ENCODE measurements at places on chromosomes 6 and 20.

- DNase-seq: no peak
These were observed 1.5 kb downstream of the BAK1 start for GRCh38 chr6:33578588-33579011.

DNA sequence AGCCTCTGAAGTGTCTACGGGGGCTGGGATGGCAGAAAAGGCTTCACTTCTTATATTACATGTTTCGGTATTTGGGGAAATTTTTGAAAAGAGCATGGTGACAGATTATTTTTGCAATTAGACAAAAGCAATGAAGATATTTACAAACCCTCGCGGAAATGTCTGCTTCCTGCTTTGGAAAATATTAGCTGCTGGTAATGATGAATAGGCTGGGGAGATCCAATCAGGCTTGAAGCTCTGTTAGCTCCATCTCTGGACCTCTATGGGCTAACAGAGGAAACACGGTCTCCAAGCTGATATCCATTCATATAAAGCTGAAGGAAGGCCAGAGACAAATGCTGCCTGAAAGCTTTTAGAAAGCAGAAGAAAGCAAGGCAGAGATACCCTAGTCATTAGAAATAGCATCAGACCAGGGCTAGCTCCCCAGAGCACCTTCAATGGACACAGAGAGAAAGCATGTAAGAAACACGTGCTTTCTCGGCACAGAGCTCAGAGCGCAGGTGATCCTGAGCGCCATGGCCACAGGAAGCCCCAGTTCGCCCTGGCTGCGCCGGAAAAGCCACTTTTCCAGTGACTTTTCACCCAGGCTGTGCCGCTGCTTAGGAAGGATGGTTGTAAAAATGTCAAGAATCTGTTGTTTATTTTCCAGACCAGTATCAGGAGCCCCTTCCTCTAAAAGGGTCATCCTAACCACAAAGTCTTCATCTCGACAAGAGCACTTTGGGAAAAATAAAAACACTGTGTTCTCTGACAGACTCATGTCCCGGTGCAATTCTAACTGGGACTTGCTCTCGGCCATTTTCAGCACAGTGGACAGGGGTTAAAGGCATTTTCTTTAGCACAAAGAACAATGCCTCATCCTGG, 68.5 kb upstream of the NFATC2 start:
- no peak for DNase-seq

DNA sequence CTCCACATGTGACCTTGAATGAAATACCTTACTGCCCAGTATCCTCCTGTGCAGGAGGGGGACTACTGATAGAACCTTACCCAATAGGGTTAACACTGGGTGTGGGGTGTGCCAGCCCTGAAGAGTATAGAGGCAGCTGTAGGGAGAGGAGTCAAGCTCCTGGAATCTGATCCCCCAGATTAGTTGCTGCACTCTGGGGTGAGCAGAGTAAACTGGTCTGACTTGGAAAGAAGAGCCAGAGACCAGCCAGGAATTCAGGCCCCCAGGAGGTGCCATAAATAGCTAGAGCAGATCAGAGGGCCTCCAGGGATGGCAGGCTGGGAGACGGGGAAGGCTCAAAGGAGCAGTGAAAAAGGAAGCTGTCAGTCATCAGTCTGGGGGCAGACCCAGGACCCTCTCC, 3.5 kb upstream of the APOBEC2 start:
- no peak for DNase-seq

DNA sequence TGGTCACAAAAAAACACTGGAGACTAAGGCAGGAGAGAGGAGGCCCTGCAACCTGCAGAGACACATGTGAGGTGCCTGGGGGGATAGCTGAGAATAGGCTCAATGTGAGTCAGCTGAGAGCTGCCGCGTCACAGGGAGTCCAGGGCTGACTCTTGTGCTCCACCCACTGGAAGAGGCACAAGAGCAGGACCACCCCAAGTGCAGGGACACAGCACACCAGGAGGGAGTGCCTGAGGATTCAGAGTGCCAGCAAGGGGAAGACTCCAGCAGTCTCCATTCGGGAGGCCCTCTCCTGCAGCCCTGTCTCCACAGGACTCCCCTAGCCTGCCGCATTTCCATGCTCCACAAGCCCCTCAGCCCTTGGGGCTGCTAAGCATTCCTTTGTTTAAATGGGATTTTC, 105.5 kb downstream of the HUS1B start:
- no peak for DNase-seq

DNA sequence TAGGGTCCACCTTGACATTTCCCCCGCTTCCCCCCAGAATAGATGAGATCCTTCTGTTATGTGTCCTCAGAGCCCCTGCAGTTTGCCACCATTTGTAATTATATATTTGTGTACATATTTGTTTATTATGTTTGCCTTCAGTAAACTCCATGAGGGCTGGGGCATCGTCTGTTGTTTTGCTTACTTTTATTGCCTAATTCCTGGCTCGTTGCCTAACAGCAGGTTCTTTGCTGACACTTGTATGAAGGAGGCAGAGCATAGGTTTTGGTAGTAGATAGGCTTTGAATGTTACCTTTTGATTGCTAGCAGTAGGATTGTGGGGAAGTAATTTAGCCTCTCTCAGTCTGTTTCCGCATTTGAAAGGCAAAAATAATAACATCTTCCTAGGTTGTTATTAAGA, 9.9 kb downstream of the MAP3K4 start:
- no peak for DNase-seq
